ENCODE measurements at places on chromosomes 11 and 22.

- no peak for DNase-seq
- H3K27me3 ChIP-seq: no peaks in the 10 kb centered on the region
- no peaks in the 10 kb centered on the region for H3K36me3 ChIP-seq
- H3K27ac ChIP-seq: no peak overlapping the region
- H3K4me3 ChIP-seq: no peak overlapping the region
- H3K4me1 ChIP-seq: no peaks in the 10 kb centered on the region
Measured at GRCh38 chr11:134901542-134901941, 489.5 kb upstream of the B3GAT1 start.

DNA sequence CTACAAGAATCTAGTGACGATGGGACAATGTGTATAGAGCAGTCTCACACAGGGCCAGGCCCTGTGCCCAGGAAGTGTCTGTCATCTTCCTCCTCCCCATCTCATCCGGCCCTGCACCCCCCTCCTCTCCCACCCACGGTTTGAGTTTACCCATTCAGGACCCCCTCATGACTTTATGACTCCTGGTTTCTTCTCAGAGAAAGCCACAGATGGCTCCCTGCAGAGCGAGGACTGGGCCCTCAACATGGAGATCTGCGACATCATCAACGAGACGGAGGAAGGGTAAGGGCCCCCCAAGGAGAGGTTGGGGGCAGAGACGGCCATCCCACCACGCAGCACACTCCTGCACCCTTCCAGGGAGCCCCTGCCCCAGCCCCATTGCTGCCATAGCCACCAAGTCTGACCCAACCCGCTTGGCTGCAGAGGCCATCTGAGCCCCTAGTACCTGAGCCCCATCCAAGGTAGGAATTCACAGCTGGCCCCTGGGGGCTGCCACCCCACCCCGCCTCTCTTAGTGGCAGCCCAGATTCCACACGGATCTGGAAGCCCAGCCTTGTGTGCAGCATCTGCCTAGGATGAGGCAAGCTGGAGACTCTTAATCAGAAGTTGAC is 18.1 kb downstream of the TOM1 start:
- no peaks in the 10 kb centered on the region for H3K4me1 ChIP-seq
- H3K27ac ChIP-seq: no peak overlapping the region
- H3K36me3 ChIP-seq: no peaks in the 10 kb centered on the region
- no peaks in the 10 kb centered on the region for H3K27me3 ChIP-seq
- no peak for DNase-seq

- no peak overlapping the region for H3K4me3 ChIP-seq
- no peak overlapping the region for H3K27ac ChIP-seq
- H3K36me3 ChIP-seq: no peaks in the 10 kb centered on the region
- H3K27me3 ChIP-seq: no peaks in the 10 kb centered on the region
- DNase-seq: no peak
- no peaks in the 10 kb centered on the region for H3K4me1 ChIP-seq
Measured at GRCh38 chr22:50228366-50228765, 16.5 kb downstream of the TUBGCP6 start.

DNA sequence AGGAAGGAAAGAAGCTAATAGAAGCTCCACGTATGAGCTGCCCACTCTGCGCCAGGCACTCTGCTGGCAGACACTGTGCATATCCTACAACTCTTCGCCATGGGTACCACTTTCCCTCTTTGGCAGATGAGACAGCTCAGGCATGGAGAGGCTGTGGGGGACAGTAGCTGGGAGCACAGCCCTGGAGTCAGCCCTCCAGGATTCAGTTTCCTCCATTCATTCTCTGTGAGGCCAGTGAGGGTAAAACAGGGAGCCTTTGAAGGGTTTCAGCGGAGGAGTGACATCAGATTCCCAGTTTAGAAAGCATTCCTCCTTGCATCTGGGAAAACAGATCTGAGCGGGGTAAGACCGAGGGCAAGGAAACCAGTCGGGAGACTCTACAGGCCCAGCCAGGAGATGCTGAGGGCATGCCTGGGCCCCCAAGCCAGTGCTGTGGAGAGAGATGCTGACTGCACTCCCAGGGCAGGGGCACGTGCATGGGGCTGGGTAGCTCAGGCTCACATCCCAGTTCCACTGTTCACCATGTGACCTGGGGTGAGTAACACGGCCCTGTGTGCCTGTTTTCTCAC is 58.3 kb upstream of the EMID1 start:
- peaks cover 54% of the 10 kb centered on the region for H3K4me1 ChIP-seq
- no peak overlapping the region for H3K27ac ChIP-seq
- no peak for DNase-seq
- H3K27me3 ChIP-seq: no peaks in the 10 kb centered on the region

- no peak overlapping the region for H3K27ac ChIP-seq
- H3K4me1 ChIP-seq: no peaks in the 10 kb centered on the region
- no peaks in the 10 kb centered on the region for H3K27me3 ChIP-seq
Measured at GRCh38 chr11:58968251-58968711, 29.0 kb downstream of the GLYATL1 start.

DNA sequence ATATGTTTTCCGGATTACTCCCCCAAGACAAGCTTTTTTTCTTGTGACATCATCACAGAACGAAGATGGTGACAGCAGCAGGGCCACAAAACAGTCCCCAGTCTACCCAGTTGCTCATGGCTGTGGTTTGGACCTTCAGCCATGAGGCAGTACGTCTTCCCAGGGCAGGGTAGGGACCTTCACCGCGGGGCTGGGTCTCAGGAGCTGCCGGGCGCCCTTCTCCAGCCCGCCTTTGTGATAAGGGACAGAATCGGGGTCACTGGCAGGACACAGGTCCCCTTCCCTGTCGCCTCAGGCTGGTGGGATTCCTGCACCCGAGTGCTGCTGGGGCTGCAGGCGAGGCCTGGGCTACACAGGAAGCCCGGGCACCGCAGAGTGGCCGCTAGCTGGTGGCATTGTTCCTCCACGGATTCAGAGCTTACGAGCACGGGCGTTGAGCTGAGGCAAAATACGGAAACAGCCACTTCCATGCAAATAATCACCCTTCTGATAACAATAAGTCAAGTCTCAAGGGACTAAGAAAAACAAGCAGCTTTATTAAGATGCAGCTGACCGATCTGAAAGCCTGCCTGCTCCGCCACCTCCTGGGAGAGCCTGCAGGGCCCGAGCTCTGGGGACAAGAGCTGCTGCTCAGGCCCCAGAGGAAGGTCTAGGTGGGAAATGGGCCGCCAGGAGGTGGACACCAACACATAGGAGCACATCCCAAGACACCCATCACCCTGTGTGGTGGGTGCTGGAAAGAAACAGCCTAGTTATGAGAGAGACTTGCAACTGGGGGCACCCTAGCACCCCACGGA is 12.3 kb downstream of the TBX1 start:
- H3K4me1 ChIP-seq: peaks cover 2% of the 10 kb centered on the region
- H3K27me3 ChIP-seq: no peaks in the 10 kb centered on the region
- no peak overlapping the region for H3K27ac ChIP-seq
- no peak for DNase-seq

- DNase-seq: no peak
- no peak overlapping the region for H3K4me3 ChIP-seq
- H3K4me1 ChIP-seq: no peaks in the 10 kb centered on the region
- no peaks in the 10 kb centered on the region for H3K27me3 ChIP-seq
- no peaks in the 10 kb centered on the region for H3K36me3 ChIP-seq
Measured at GRCh38 chr11:125842321-125842948, 9.3 kb downstream of the PATE4 start.

All from testis (tissue), 5 donors.